ENCODE measurements at places on chromosomes 11 and 22. TPM values are rescaled to one million over a fixed set of nuclear protein-coding genes. Genes with fewer than 3 reads are reported as not detected.

GRCh38 chr11:131754671-131755070, 384.3 kb downstream of the NTM start:
- DNase-seq = no peak

DNA sequence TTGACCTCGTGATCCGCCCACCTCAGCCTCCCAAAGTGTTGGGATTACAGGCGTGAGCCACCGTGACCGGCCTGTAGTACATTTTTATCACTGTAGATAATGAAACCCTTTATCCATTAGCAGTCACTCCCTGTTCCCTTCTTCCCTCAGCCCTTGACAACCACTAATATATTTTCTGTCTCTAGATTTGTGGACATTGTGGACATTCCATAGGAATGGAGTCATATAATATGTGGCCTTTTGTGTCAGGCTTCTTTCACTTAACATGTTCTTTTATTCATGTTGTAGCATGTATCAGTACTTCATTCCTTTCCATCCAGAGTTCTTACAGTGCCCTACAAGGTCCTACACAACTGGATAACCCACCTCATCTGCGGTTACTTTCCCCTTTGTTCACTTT, 30.5 kb downstream of the RRM1 start:
- no peak for DNase-seq

GRCh38 chr11:68321293-68322051, 9.1 kb downstream of the LRP5 start:
- DNase-seq = no peak

DNA sequence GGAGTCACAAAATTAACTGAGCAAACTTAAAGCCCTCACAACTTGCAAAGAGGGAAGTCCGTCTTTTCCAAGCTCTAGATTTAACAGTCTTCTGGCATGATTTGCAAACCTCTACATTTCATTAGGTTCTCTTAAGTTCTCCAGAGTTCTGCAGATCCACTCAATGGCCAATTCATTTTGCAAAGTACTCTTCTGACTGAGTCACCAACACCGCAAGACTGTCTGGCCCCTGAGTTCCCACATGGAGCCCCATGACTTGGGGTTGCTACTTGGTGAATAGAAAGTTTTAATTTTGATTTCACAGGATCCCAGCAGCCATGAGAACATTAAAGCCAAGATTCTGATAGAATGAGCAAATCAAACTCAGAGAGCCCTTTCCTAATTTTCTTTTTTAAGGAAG, 134.5 kb downstream of the PLEKHA7 start:
- no peak for DNase-seq

DNA sequence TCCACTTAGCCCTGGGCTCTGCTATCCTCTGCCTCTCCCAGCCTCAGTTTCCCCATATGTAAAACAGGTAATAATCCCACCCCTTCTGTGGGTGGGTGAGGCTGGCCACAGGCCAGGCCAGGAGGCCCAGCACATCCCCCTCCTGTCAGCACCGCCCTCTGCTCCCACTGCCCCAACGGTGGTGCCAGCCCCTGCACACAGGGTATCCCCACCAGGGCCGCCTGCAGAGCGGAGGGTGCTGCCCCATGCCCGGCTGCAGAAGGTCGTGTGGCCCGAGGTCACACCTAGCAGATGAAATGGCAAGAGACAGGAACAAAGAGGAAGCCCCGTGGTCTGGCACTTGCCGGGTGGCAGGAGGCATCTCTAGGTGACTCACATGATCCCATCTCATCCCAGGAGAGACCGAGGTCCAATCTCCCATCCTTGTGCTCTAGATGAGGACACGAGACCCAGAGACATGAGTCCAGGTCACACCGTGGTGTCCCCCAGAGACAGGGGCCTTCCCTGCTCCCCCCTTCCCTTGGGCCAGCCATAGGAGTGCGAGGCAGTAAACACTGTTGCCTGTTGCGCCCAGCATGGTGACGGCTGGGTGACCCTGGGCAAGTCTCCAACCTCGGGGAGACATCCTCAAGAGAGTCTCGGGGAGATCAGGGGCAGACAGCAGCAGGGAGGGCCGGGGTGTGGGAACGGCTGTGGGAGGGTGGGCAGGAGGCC, 27.2 kb upstream of the PPARA start:
- DNase-seq = no peak

- no peak for DNase-seq
These were observed 18.6 kb downstream of the PICALM start for GRCh38 chr11:86050196-86050709.

- no peak for DNase-seq
These were observed 101.4 kb upstream of the ARHGAP42 start for GRCh38 chr11:100585728-100586127.

OR8B2 gene
- not detected for total RNA-seq

Data from MG63 (cell line).